ENCODE measurements at places on chromosomes 3 and 15.
A peak's percentile ranks its signal among the peaks of the same experiment; 100 is the strongest.

GRCh38 chr3:140927279-140928069 lies 14.2 kb upstream of the SLC25A36 start:
- no peak for DNase-seq

DNA sequence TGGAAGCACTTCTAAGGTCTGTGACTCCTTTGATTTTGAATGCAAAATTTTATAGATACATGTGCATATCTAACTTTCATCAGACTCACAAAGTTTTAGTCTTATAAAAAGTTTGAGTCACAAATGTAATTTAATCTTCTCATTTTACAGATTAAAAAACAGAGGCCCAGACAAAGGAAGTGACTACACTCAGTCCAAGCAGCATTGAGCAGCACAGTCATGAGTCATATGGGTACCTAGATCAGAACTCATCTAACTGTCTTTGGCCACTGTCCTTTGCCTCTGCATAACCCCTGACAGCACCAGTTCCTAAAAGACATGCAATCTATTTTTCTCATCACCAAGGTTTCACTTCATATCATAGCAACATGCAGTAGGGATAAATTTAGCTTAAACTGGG lies 210.7 kb upstream of the KCNH8 start:
- DNase-seq = no peak

DNA sequence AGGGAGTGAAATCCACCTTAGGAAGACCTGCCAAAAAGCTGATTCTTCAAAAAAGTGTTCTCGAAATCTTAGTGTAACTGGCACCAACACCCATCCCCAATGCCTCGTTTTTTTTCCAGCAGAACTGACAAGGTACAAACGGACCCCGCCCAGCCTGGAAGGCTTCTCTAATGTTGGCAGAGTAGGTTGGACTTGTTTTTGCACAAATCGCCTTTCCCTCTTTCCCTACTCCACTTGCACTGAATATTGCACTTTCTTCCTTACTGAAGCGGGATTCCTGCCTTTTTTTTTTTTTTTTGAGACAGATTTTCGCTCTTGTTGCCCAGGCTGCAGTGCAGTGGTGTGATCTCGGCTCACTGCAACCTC lies 544 bp upstream of the TIMMDC1 start:
- DNase-seq = peak; percentile 12

DNA sequence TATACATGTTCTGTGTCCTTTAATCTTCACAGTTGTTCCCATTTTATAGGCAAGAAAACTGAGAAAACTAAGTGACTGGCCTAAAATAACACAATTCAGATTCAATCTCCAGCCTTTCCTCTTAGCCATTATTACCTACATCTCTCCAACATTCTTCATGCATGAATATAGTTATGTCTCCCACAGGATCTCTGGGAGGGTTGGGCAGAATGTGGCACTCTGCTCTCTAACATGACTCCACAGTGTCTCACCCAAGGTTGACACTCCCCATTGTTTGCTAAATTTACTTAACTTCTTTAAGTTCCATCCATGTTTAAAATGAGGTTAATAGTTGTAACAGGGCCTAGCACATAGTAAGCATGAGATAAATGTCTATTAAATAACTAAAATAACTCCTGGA lies 276.3 kb downstream of the ERC2 start:
- no peak for DNase-seq

GRCh38 chr15:88650556-88650955 lies 11.7 kb downstream of the ISG20 start:
- no peak for DNase-seq

- no peak for DNase-seq
These were observed 20.9 kb downstream of the KBTBD8 start for GRCh38 chr3:67018789-67019526.

DNA sequence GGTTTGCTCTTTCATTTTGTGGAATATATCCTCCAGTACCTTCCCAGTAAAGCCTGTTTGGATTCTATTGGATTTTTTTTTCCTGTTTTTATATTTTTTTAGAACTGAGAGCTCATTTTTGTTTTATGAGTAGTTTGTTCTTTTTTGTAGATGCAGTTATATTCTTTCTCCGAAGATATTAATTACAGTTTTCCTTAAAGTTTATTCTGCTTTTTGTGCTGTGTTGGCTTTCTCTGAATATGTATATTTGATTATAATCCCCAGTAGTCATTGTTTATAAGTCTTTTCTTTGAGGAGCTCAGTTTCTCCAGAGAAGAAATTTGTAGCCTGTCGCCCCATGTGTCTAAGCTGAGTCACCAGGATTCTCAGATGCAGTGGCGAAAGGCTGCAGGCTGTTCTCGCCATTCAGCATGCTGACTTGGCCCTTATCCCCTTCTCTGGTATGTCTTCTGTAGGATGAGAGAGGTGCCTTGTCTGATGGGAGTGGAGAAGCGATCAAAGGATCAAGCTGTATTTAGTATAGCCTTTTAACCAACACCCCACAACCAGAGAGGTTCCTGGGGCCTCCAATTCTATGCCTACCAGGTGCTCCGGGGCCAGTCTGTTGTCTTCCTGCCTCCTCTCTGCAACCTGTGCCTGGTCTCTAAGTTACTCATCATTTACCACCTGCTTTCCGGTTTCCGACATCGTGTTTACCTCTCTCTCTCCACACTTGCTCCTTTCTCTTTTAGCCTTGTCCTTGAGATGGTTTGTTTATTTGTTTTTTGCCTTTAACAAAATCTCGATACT lies 31.7 kb upstream of the MFSD1 start:
- no peak for DNase-seq

DNA sequence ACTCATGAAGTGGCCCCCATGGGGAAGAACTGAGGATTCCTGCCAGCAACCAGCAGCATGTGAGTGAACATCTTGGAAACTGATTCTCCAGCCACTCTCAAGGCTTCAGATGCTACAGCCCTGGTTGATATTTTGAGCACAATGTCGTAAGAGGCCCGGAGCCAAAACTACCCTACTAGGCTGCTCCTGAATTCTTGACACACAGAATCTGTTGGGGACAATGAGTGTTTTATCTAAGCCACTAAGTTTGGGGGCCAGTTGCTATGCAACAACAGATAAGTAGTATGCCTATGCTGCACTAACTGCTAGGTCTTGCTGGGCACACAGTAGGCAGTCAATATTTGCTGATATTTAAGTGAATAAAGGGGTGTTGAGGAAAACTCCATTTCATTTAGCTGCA lies 89.9 kb upstream of the CHL1 start:
- DNase-seq = no peak

DNA sequence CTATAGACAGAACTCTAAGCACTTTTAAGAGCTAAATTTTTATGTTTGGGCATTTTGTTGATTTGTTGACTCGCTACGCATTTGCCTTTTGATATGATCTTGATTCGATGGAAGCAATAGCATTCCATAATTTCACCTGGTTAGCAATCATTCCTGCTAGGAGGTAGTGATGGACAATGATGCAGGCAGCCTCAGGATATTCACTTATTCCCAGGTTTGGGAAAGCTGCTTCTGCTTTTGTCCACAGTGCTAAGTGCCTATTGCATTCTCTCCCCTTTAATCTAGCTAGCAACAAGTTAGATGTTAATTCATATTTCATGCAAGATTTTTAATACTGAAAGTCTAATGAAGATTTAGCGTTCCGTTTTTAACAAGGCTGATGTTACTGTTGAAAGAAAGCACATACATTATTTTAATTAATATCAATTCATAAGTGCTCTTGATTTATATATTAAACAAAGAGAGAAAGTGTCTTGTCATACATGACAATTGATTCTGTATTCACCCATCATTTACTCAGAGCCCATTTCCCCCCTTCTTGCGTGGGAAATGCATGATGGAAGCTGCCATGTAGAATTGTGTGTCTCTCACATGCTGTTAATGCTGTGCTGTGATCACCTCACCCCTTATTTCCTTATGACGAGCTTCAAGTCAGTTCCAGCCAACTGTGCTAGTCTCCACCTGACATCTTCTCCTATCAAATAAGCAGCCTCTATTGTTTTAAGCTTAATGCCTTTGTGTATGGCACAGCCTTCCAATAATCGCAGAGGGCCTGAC lies 53.0 kb upstream of the TMCO5A start:
- no peak for DNase-seq

DNA sequence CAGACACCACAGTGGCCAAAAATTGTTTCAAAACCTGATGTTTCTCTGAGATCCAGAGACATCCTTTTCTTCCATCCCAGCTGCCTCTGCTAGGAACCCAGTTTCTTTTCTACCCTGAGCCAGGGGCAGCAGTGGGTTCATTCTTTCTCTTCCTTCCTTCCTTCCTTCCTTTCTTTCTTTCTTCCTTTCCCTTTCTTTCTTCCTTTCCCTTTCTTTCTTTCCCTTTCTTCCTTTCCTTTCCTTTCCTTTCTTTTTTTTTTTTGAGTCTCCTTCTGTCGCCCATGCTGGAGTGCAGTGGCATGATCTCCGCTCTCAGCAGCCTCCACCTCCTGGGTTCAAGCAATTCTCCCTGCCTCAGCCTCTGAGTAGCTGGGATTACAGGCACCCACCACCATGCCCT lies 30.7 kb upstream of the COPG1 start:
- DNase-seq = no peak

GRCh38 chr3:165895919-165896318 lies 58.7 kb upstream of the BCHE start:
- no peak for DNase-seq

DNA sequence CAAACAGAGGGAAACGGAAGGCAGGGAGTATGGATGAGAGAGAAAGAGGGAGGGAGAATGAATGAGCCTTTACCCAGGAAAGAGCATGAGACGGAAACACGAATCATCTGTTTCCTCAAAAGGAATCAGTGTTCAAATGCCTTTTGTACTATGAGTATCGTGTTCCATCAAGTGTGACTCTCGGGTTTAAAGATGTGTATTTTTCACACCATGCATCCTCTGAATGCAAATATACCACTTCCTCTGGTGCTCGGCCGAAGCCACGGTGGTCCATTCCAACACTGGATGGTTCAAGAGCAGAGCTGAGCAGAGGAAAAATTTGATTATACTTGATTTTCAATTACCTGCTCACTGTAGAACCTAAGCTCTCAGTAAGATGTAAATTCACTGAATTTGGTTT lies 505.1 kb downstream of the MECOM start:
- no peak for DNase-seq

DNA sequence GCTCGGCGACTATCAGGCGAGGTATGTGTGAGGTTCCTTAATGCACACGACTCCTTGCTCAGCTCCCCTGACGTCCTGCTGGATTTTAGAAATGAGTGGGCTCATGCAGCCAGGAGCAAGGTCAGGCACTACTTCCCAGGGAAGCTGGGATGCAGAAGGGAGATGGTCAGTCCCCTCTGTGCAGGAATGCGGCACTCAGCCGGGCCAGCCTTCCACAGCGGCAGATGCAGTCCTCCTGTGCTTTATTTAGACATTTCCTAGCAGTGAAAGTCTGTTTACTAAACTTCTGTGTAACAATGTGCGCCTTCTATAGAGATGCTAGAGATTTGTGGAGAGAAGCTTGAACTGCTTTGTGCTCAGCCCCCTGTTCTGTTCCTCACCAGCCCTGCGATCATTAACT lies 252.1 kb downstream of the SLCO3A1 start:
- no peak for DNase-seq

DNA sequence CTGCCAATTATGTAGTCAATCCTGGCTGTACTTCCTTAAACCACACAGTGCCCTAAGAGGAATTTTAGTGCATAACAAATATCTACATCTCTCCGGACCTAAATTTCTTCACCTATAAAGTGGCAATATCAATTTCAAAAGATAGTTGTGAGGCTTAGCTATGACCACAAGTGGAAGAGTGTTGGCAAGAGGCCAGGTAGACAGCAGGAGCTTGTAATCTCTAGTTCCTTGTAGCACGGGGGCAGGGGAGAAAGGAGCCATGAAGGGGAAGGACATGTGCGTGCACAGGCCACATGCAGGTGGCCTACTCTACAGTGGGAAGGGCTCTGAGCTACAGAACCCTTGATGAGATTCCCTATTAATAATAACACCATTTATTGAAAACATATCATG lies 269.7 kb downstream of the ABHD5 start:
- DNase-seq = no peak

DNA sequence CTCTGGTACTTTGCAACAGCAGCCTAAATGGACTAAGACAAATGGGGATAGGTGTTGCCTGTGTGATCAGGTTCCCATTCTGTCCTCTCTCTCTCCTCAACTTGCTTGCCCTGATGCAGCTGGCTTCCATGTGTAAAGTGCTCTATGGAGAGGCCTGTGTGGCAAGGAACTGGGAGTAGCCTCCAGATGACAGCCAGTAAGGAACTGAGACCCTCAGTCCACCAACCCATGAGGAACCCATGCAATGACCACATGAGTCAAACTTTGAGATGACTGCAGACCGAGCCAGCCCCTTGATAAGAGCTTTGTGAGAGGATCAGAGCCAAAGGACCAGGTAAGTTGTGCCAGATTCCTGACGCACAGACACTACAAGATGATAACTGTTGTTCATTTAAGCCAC lies 74.6 kb upstream of the ADPGK start:
- DNase-seq = no peak

DNA sequence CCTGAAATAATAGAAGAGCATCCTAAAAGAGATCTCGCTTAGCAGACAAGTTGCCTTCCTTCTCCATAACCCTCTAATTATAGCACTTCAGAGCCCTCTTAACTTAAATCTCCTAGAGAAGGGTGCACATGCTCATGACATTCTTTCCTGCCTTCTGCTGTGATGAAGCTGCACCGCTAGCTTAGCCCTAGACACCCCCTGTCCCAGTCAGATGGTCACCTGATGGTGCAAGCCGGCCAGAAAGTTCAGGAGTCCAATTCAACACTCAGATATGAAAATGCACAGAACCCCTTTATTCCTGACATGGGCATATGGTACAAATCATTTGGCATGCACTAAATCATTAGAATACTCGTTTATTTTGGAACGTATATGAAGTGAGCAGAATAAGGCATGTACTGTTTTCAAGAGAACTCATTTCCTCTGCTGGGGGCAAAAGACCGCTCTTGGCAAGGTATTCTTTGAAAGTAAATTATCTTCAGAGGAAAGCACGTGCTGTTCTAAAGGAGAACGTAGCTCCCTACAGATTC lies 420.4 kb upstream of the PROK2 start:
- no peak for DNase-seq

DNA sequence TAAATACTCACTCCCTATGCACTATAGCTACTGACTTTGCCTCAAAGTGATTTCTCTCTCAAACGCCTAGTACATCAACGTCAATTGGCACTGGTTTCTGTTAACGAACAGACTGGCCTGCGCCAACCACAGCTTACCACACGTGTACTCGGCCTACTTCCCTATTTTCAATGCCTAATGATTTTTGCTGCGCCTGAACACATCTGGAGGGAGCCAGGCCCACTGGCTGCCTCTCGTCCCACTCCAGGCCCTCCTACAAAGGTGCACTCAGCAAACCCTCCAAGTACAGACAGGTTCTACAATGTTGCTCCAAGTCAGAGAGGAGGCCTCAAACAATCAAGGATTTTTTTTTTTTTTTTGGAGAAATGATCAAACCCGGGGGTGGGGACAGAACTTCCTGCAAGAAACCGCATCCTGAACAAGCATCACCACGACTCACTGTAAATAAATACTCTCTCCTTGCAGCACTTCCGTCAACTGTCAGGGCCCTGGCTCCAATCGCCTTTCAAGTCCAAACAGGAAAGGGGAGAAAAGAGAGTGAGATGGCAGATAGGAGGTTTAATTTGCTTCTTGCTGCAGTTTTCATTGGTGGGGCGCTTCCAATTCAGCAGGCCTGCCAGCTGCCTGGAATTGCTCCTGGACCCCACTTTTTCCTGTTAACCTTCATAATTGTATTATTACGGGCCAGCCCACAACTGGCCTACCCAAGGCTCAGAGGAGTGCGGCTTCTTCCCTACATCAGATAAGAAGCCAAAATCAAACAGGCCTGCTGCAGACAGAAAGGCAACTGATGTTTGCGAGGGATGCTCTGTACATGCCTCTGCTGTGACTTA lies 139.3 kb downstream of the FOXP1 start:
- no peak for DNase-seq
